ENCODE measurements at places on chromosomes 3 and 15.
A peak's percentile ranks its signal among the peaks of the same experiment; 100 is the strongest.

DNA sequence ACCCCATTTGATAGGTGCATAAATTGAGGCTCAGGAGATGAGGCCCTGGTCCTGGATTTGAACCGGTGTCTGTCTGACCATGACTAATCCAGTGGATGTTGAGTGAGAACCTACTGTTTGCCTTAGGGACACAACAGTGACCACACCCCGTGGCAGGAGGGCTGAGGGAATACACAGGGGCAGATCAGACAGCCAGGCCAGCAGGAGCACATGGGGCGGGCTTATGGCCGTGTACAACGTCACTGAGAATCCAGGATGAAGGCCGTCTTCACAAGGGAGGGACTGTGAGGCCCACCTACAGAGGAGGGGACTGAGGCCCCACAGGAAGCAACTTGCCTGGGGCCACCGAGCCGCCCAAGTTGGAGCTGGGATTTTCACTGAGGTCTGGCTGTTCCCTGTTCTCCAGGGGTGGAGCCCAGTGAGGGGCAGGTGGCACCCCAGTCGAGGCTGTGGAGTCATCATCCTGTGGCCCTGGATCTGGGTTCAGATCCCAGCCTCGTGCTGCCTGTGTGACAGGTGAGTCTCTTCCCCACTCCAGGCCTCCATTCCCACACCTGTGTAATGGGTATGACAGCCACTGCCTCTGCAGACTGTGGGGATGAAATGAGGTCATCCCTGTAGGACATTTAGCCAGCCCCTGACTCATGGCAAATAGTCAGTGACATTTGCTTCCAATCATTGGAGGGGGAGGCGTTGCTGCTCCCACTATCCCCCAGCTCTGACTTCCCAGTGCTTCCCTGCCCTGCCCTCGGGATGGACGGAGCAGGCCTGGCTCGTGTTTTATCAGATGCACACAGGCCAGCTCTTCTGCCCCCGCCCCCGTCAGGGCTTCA, 6.3 kb upstream of the PLXND1 start:
- DNase-seq, result no peak

- DNase-seq, result peak; percentile 68
These were observed 15.9 kb upstream of the ZBTB38 start for GRCh38 chr3:141352262-141352984.

DNA sequence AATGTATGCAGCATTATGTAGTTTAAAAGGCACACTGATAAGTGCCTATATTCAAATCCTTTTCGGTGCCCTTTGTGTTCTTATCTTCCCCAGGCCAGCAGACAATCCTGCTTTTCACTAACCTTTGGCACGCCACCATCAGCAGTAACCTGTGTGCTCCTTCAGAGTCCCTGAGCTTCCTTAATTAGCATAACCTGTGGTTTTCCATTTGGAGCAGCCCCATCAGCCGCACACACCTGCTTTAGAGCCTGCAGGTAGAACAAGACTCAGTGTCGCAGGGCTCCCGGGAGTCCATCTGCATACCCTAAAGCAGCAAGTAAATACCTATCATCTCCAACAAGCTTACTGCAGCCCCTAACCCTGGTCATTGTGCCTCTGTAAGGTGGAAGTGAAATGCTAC, 755.1 kb downstream of the ROBO2 start:
- DNase-seq, result no peak

DNA sequence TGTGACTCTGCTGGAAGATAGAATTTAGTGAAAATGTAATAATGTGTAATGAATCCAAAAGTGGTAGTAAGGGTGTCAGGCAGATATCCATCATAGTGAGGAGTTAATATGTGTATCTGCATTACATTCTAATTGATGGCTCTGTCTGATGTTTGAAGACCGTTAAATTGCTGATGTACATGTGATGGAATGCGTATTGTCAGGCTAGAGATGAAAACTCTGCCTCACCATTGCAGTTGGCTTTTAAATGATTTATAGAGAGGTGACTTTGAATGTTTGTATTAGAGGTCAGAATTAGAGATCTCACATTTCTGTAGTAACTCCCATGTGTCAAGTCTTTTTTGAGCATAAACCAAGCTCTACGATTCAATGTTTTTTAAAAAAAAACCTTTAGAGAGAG, 234.6 kb downstream of the NAALADL2 start:
- no peak for DNase-seq

DNA sequence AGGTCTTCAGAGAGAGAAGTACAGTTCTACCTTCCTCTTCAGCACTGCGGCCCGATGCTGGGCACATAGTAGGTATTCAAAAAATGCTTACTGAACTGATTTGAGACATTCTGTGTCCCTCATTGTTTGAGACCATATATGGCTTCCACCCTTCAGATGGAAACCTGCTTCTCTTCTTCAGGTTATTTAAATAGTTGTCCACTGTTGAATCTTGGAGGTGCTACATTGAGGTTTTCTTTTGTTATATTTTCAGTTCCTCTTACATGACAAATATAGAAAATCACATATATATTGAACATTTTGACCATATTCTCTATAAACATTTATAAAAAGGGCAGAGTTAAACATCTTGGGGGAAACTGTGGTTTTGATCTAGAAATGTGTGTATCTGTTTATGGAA, 200.2 kb upstream of the LRRC3B start:
- no peak for DNase-seq

GRCh38 chr3:55823001-55823400, 335.9 kb upstream of the WNT5A start:
- DNase-seq, result no peak

- DNase-seq, result peak; percentile 55
These were observed 18.4 kb downstream of the GYG1 start for GRCh38 chr3:149009732-149010131.

DNA sequence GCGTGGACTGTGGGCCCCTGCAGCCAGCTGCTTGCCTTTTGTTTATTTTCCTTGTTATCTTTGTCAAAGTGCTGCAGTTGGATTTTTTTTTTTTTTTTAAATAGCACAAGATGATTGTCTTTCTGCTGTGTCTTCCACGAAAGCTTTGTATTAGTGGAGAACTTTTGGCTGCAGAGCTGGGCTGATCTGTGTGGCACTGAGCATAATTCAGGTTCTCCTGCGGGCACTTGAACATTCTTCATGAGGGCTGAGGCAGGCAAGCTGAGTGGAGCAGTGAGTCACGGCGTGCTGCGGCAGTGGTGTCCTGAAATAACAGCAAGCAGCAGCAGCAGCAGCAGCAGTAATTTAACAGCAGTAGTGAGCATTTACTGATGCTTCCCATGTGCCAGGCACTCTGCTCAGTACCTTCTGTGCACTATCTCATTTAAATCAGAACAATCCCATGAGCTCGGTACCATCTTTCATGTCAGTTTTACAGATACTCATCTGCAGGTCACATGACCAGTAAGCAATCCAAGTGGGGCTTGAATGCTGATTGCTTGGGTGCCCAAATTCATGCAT, 45.8 kb downstream of the MITF start:
- no peak for DNase-seq

- no peak for DNase-seq
These were observed 43.3 kb downstream of the CCNB2 start for GRCh38 chr15:59148153-59148833.

Measured in hematopoietic multipotent progenitor cell treated with erythropoietin and hydrocortisone succinate and interleukin-3 and kit ligand, for 4 days (in vitro differentiated cells).